Osteocyte (in vitro differentiated cells): ENCODE measurements at places on chromosomes 13 and 19.
A peak's percentile ranks its signal among the peaks of the same experiment; 100 is the strongest.

DNA sequence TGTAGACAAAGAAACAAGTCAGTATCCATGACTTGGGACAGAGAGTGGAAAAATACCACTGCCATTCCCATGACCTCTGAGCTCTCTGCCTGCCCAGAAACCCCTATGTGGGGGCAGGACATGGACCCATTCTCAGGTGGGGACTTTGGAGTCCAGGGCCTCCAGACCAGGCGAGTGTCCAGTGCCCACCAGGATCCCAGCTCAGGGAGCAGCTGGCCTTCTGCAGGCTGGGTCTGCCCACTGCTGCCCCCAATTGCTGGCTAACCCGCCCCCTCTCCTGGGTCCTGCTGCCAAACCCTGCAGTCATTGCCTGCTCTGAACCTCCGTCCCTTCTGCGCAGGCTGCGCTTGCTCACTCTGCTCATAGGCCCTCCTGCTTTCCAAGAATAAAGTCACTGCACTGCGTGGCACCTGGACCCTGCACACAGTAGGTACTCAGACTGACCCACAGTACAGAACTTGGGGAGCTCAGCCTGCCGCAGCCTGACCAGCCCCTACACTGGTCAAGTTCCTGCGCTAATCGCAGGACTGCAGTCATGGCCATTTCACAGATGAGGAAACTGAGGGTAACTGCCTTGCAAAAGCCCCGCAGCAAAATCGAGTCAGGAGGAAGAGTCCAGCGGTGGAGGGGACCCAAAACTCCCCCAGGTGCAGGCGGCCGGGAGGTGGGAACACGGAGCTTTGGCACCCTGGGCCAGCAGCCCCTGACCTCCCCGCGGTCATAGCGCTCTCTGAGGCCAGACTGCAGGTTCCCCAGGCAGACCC, 774 bp downstream of the SLC7A10 start:
- no peak for DNase-seq

DNA sequence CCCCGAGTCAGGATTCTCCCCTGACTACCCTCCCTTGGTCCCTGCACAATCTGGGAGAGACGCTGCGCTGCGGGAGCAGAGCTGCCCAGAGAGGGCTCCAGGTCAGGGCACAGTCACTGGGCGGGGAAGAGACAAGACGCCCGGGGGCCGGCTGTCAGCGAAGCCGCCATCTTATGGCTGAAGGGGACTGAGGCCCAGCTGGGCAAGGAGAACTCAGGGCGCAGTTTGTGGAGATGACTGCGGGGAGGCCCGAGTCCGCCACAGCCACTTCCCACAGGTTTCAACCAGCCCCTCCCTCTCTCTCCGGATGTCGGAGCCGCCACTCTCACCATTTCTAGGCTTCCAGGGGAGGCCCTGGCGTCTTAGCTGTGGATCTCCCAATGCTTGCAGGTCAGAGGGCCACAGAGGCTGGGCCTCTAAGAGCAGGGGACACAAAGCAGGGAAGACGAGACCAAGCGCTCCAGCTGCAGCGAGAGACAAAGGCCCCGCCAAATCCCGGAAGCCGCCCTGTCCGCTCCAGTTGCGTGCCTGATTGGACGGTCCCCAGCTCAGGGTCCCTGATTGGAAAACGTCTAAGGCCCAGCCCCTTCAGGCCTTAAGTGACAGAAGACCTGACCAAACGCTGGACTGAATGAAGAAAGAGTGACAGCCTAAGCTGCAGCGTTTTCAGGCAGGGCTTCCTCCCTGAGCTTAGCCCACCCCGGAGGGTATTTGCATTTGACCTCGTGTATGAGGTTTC, at the start of gene ZNF724:
Gene ZNF724 (minus strand): TSS at position 484 of the 739 bp plus-strand sequence. CDS start 152 bp downstream, at position 332.
- DNase-seq = peak; percentile 97

DNA sequence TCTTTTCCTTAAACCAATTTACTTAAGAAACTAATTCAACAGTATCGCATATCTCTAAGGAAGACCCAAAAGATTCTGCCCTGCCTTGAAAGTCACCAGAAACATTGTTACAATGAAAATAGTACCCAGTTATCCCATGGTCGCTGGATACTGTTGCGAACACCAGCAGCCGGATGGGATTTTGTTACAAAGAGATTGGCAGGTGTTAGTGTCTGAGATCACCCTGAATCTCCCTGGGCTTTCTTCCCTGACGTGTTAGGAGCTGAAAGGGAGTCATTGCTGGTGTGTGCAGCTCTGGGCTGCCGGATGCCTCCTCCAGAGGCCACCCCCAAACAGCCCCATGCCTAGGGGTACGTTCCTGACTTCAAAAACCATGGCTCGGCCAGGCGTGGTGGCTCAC, 38.2 kb downstream of the PTPRS start:
- DNase-seq = no peak

GRCh38 chr13:46063292-46063691, 10.7 kb upstream of the ZC3H13 start:
- DNase-seq = no peak

GRCh38 chr13:64007339-64007738, 2591.7 kb upstream of the PCDH20 start:
- DNase-seq = no peak

DNA sequence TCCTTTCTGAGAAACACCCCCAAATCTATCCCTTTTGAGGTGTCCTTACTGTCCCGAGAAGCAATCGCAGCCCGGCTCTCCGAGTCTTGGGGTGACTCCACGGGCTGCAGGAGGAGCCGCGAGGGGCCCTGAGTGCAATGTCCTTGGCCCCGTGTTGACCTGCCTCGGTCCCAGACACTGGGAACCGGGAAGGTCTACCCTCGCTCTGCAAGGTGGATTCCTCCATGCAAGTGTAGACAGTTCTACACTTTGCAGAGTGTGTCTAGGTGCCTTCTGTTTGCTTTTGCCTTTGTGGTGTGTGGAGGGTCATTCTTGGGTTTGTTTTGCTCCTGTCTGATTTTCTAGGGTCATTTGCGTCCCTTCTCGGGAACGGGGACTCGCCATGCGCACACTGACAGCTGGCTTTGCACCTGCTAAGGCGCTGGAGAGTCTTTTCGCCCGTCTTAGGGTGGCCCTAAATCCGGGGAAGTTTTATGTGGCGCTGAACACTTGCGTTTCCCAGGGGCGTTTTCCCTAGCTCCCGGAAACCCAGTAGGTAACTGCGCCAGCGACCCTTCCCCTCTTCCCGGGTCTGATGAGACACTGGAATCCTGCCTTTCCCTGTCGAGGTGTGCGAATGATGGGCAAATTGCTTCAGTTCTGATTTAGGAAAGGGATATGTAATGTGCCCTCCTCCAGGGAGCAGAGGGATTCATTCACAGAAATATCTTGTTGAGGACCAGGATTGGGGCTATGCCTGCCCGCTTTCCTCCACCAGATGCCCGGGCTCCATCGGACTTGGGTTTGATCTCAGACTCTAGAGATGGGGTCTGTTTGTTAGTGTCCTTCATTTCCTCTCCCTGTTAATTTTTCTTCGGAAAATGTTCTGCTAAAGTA, 755 bp downstream of the SERTM1 start:
- DNase-seq = no peak

- DNase-seq = peak; percentile 89
These were observed at the start of gene DPF1 for GRCh38 chr19:38224014-38224862. Gene DPF1, minus strand, starts transcription at chr19:38224222. Its CDS starts 80 bp downstream, at chr19:38224142.

- no peak for DNase-seq
These were observed 331.3 kb downstream of the KLF5 start for GRCh38 chr13:73390100-73390499.

- DNase-seq = peak; percentile 89
These were observed at the start of gene SCN1B for GRCh38 chr19:35030257-35031071. Gene SCN1B, plus strand, starts transcription at chr19:35030470. Its CDS starts 351 bp downstream, at chr19:35030821.

DNA sequence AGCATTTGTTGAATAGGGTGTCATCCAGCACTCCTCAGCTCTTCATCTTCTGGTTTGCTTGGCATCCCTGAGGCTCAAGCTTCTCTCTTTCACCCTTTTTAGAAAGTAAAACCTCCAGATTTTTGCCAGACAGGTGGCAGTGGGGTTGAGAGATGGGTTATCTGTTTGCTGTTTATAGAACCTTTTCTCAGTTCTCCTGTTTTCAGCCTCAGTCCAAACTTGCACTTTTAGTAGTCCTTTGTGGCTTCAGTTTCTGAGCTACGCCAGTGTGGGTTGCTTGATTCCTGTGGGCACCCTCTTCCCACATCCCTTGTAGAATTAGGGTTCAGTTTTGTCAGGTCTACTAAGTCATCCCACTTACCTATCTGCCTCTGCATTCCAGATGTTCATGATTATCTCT, 147.9 kb downstream of the PAN3 start:
- DNase-seq = no peak

GRCh38 chr19:926589-927350, 935 bp downstream of the ARID3A start:
- no peak for DNase-seq

- no peak for DNase-seq
These were observed 93.8 kb upstream of the FGF14 start for GRCh38 chr13:102495663-102496062.
